GM23338 (cell line): ENCODE measurements at places on chromosomes 1 and 21. TPM values are rescaled to one million over a fixed set of nuclear protein-coding genes. Genes with fewer than 3 reads are reported as not detected.

Gene CA6
- not detected in 2 replicates for total RNA-seq

- H3K27ac ChIP-seq, result peak within 1 kb of the TSS; percentile 95
- DNase-seq, result peak; percentile 97
- no peaks in the 10 kb centered on the region for H3K36me3 ChIP-seq
Measured at GRCh38 chr1:120176092-120176855, at the start of gene SEC22B. Gene SEC22B (minus strand): TSS chr1:120176520. CDS start chr1:120176381, 139 bp downstream.

GRCh38 chr21:33836408-33836807 lies 79.2 kb downstream of the ATP5PO start:
- no peaks in the 10 kb centered on the region for H3K27me3 ChIP-seq
- no peak overlapping the region for H3K27ac ChIP-seq
- no peak for DNase-seq
- H3K4me3 ChIP-seq, result no peak overlapping the region
- no peaks in the 10 kb centered on the region; the same call in 1 of the 2 replicates for H3K36me3 ChIP-seq
- H3K4me1 ChIP-seq, result no peaks in the 10 kb centered on the region

Gene KLF17
- not detected in 2 replicates for total RNA-seq
